ENCODE measurements at places on chromosomes 16 and 17. TPM values are rescaled to one million over a fixed set of nuclear protein-coding genes. Genes with fewer than 3 reads are reported as not detected.

The PRR11 gene
- 1.5 TPM for total RNA-seq

The CCL18 gene
- not detected for total RNA-seq

The APOBR gene
- total RNA-seq = 2.6 TPM

The DPEP1 gene
- total RNA-seq = not detected

The SLC4A1 gene
- 0.22 TPM for total RNA-seq

The GGT6 gene
- not detected for total RNA-seq

The UBE2G1 gene
- 78.1 TPM for total RNA-seq

The MGAT5B gene
- total RNA-seq = 41.4 TPM

The KCNH4 gene
- 0.51 TPM for total RNA-seq

The STX1B gene
- 2.7 TPM for total RNA-seq

DNA sequence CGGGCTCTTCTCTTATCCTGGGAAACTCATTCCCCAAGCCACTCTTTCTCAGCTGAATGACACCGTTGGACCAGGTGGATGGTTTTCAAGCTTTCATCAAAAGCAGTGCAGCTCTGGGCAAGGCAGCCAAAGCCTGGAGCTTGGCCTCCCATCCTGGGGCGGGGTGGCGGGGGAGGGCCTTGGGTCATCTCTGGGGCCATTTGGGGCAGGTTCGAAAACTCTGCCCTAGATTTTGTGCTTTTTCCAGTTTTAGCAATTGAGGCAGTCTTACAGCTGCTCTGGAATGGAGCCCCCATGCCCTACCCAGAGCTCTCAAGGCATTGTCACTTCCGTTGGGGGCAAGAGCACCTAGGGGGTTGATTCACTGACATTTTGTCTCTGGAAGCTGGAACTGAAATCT lies 9.1 kb downstream of the MPRIP start:
- H3K4me1 ChIP-seq = peaks cover 59% of the 10 kb centered on the region
- DNase-seq = no peak
- no peak overlapping the region for H3K27ac ChIP-seq

GRCh38 chr17:3695129-3695722 lies 729 bp downstream of the P2RX5 start:
- H3K27ac ChIP-seq = peak overlapping the region; percentile 76
- peaks cover 67% of the 10 kb centered on the region for H3K4me1 ChIP-seq
- peaks cover 23% of the 10 kb centered on the region for H3K36me3 ChIP-seq
- DNase-seq = peak; percentile 56

DNA sequence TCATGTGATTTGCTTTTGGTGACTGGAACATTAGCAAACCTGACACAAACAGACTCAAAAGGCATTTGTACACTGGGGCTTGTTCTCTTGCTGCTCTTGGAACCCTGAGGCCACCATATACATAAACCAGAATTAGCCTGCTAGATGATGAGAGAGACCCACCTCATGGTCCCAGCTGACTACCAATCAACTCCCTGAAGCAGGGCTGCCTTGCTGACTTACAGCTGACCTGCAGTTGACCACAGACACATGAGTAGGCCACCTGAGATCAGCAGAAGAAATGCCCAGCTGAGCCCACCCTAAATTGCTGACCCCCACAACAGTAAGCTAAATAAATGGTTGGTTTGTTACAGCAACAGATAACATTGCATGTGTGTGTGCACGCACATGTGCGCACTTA lies 28.7 kb downstream of the BRIP1 start:
- no peaks in the 10 kb centered on the region for H3K36me3 ChIP-seq
- H3K4me1 ChIP-seq = peaks cover 6% of the 10 kb centered on the region
- H3K27me3 ChIP-seq = no peaks in the 10 kb centered on the region
- no peak overlapping the region for H3K27ac ChIP-seq
- H3K4me3 ChIP-seq = no peak overlapping the region
- no peak for DNase-seq

GRCh38 chr16:51624080-51624775 lies 473.2 kb upstream of the SALL1 start:
- no peak overlapping the region for H3K27ac ChIP-seq
- no peaks in the 10 kb centered on the region for H3K4me1 ChIP-seq
- no peak for DNase-seq
- no peaks in the 10 kb centered on the region for H3K27me3 ChIP-seq

DNA sequence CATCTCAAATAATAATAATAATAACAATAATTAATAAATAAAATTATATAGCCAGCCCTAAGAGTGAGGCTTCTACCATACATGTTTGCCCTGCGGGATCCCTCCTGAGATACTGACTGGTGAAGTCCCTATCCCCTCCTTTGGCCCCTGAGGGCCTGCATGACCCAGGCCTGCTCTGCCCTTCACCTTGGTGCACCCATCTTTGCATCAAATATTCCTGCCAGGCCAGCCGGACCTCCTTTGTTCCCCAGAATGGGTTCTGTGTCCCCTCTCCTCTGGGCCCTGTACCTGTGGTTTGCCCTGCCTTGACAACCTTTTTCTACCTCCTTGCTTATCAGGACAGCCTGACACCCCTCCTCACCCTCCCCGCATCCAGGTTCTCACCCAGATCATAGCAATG lies 2.0 kb upstream of the RNF112 start:
- no peak overlapping the region for H3K4me3 ChIP-seq
- no peaks in the 10 kb centered on the region for H3K4me1 ChIP-seq
- H3K36me3 ChIP-seq = no peaks in the 10 kb centered on the region
- H3K27ac ChIP-seq = no peak overlapping the region

- DNase-seq = no peak
- peaks cover 20% of the 10 kb centered on the region for H3K4me1 ChIP-seq
- no peaks in the 10 kb centered on the region for H3K27me3 ChIP-seq
Observed at GRCh38 chr17:29699283-29699682, 76.6 kb upstream of the CORO6 start.

DNA sequence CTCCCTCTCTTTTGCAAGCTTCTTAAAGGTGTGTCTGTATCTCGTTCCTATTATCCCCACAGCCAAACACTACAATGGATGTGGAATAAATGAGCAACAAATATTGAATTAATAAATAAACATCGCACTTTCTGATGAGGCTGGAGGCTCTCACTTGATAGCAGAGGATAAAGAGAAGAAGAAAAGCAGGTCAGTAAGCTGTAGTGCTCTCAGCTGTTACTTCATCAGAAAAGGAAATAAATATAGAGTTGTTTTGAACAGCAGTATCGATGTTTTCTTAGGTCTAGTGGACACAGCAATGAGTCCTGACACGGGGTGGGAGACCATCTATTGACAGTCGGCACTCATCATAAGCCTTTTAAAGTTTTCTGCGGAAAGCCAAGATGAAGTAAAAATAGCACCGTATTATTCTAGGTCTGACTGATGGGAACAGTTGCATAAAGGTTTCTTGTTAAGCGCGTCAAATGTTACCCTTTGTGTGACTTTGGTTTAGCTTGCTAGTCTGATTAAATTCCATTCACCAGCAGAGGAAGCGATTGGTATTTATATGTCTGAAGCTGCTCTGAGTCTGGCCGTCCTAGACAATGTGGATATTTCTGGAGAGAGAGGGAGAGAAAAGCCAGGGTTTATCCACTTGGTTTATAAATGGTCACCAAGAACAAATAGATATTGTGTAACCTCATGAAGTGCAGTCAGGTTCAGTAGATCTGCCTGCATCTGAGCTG lies 646.1 kb downstream of the CDH11 start:
- H3K36me3 ChIP-seq = no peaks in the 10 kb centered on the region
- H3K27ac ChIP-seq = no peak overlapping the region
- no peaks in the 10 kb centered on the region for H3K4me1 ChIP-seq

- DNase-seq = no peak
- no peaks in the 10 kb centered on the region for H3K36me3 ChIP-seq
- no peaks in the 10 kb centered on the region for H3K27me3 ChIP-seq
- H3K4me1 ChIP-seq = peaks cover 3% of the 10 kb centered on the region
- H3K4me3 ChIP-seq = no peak overlapping the region
- no peak overlapping the region for H3K27ac ChIP-seq
Observed at GRCh38 chr17:21242780-21243515, 10.3 kb downstream of the NATD1 start.

GRCh38 chr16:1691956-1692355 lies 13.9 kb downstream of the JPT2 start:
- H3K27ac ChIP-seq = no peak overlapping the region
- no peak for DNase-seq

GRCh38 chr16:66493490-66494401 lies 56.2 kb downstream of the TK2 start:
- no peaks in the 10 kb centered on the region for H3K36me3 ChIP-seq
- H3K27ac ChIP-seq = no peak overlapping the region
- DNase-seq = peak; percentile 4
- no peaks in the 10 kb centered on the region for H3K4me1 ChIP-seq
- H3K27me3 ChIP-seq = peaks cover 19% of the 10 kb centered on the region

- no peak overlapping the region for H3K27ac ChIP-seq
- no peak for DNase-seq
- no peaks in the 10 kb centered on the region for H3K4me1 ChIP-seq
Observed at GRCh38 chr16:55809386-55809785, 23.5 kb downstream of the CES1 start.

DNA sequence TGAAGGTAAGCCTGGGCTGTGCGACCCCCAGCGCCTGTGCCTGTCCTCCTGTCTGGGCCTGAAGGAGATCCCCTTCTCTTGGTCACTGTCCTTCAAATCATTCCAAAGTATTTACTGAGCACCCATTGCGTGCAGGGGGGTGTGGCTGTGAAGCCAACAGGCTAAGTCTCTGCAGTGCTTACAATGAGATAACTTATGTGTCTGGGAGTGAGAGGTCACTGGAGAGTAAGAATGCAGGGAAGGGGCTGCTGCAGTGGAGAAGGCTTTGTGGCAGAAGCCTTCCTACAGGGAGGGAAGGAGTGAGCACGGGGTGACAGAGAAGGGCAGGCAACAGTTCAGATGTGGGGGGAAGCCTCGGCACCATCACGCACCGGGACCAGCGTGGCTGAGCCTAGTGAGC lies 11.2 kb upstream of the SMIM5 start:
- DNase-seq = no peak
- H3K4me3 ChIP-seq = no peak overlapping the region
- no peaks in the 10 kb centered on the region for H3K4me1 ChIP-seq

GRCh38 chr17:7549401-7550055 lies 670 bp downstream of the TNFSF12 start:
- H3K27ac ChIP-seq = peak overlapping the region; percentile 92
- peak; percentile 62 for DNase-seq
- H3K4me3 ChIP-seq = peak overlapping the region; percentile 59
- H3K4me1 ChIP-seq = peaks cover 57% of the 10 kb centered on the region
- H3K36me3 ChIP-seq = no peaks in the 10 kb centered on the region
- H3K27me3 ChIP-seq = no peaks in the 10 kb centered on the region

DNA sequence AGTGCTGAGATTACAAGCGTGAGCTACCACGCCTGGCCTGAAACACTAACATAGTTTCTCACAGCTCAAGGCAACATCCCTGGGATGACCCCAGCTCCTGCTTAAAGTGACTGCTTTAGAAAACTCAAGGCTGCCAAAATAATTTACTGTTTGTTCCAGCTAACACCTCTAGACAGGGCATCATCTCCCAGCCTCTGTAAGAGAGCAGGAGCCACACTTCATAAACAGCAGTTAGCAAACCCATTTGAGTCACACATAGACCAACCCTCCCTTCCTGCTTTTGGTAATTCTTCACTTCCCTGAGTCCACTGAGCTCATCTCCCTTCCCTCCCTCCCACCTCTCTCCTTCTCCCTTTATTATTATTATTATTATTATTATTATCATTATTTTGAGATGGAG lies 201.3 kb downstream of the XYLT1 start:
- no peaks in the 10 kb centered on the region for H3K27me3 ChIP-seq
- H3K4me1 ChIP-seq = no peaks in the 10 kb centered on the region
- no peaks in the 10 kb centered on the region for H3K36me3 ChIP-seq
- no peak for DNase-seq

GRCh38 chr16:31301708-31302400 lies 42.1 kb downstream of the ITGAM start:
- H3K27me3 ChIP-seq = no peaks in the 10 kb centered on the region
- no peaks in the 10 kb centered on the region for H3K4me1 ChIP-seq
- H3K27ac ChIP-seq = no peak overlapping the region
- no peak overlapping the region for H3K4me3 ChIP-seq
- no peak for DNase-seq
- H3K36me3 ChIP-seq = no peaks in the 10 kb centered on the region

- H3K36me3 ChIP-seq = no peaks in the 10 kb centered on the region
- H3K4me1 ChIP-seq = no peaks in the 10 kb centered on the region
- H3K27ac ChIP-seq = no peak overlapping the region
- no peak for DNase-seq
- no peak overlapping the region for H3K4me3 ChIP-seq
Observed at GRCh38 chr17:78568494-78569115, 8.6 kb downstream of the DNAH17 start.

- no peak for DNase-seq
- no peak overlapping the region for H3K4me3 ChIP-seq
- no peaks in the 10 kb centered on the region for H3K36me3 ChIP-seq
Observed at GRCh38 chr16:65725156-65725845, 603.4 kb upstream of the CDH11 start.

DNA sequence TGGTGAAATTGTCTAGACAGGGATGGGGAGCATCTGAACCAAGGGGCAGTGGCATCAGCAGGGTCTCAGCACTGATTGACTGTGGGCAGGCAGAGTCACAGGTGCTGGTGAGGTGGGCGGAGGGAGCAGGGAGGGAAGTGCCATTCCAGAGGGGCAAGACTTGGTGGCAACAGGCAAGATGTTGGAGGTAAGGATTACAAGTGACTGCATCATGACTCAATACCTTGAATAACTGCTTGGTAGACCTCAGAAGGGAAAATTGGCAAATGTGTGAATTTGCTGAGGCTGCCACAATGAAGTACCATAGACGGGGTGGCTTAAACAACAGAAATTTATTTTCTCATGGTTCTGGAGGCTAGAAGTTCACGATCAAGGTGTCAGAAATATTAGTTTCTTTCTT lies 419.1 kb downstream of the HS3ST3B1 start:
- no peaks in the 10 kb centered on the region for H3K4me1 ChIP-seq
- no peak overlapping the region for H3K4me3 ChIP-seq
- no peaks in the 10 kb centered on the region for H3K36me3 ChIP-seq
- DNase-seq = no peak

GRCh38 chr16:24988593-24989338 lies 26.4 kb downstream of the ARHGAP17 start:
- H3K36me3 ChIP-seq = no peaks in the 10 kb centered on the region
- DNase-seq = no peak
- H3K27me3 ChIP-seq = no peaks in the 10 kb centered on the region
- H3K4me1 ChIP-seq = peaks cover 89% of the 10 kb centered on the region

- no peaks in the 10 kb centered on the region for H3K36me3 ChIP-seq
- H3K4me3 ChIP-seq = no peak overlapping the region
- no peak for DNase-seq
- H3K27me3 ChIP-seq = no peaks in the 10 kb centered on the region
- no peak overlapping the region for H3K27ac ChIP-seq
- no peaks in the 10 kb centered on the region for H3K4me1 ChIP-seq
Observed at GRCh38 chr17:66595893-66596292, 239.0 kb upstream of the CACNG5 start.

GRCh38 chr17:79793924-79794304 lies 3.0 kb downstream of the CBX8 start:
- peaks cover 7% of the 10 kb centered on the region for H3K36me3 ChIP-seq
- peaks cover 48% of the 10 kb centered on the region for H3K4me1 ChIP-seq
- no peak overlapping the region for H3K27ac ChIP-seq
- peaks cover 61% of the 10 kb centered on the region for H3K27me3 ChIP-seq
- no peak for DNase-seq
- H3K4me3 ChIP-seq = no peak overlapping the region
